ENCODE measurements at places on chromosomes 2 and 18. TPM values are rescaled to one million over a fixed set of nuclear protein-coding genes. Genes with fewer than 3 reads are reported as not detected.

Gene IL36G
- total RNA-seq: not detected

Gene KLHL29
- total RNA-seq: 1.0 TPM

- DNase-seq: no peak
Observed at GRCh38 chr2:80151248-80151647, 153.3 kb downstream of the LRRTM1 start.

Gene FKBP7
- 9.2 TPM for total RNA-seq

DNA sequence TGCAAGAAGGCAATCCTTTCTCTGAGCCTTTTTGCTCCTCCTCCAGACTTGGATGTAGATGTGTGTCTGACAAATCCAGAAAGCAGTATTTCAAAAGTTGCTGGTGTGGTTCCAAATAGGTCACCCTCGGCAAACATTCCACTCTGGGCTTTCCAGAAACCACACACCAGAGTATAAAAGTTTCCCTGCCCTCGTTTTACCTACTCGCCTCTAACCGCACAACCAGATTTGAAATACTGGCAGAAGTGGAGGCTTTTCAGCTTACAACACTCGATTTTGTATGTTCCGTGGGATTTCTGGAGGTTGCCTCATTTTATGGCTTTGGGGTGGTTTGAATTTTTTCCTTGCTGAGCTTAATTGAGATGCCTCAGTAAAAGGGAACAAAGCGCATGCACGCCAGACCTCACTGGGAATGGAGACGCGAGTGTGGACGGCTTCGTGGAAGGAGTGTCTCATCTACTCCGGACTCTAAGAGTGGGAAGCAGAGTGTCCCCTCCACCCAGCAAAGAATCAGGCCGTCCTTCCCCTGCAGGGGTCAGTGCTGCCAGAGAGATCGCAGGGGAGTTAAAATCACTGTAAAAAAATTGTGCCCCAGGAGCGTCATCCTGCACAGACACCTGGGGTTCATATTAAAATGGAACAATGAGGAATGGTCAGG, 44.0 kb upstream of the RPL31 start:
- DNase-seq: peak; percentile 42

- no peak for DNase-seq
Observed at GRCh38 chr2:30639836-30640235, 167.4 kb downstream of the CAPN13 start.

GRCh38 chr18:24731981-24732380, 271.5 kb downstream of the HRH4 start:
- no peak for DNase-seq

GRCh38 chr2:172297531-172297930, 129.9 kb upstream of the ITGA6 start:
- no peak for DNase-seq

GRCh38 chr18:23127090-23127489, 8.2 kb upstream of the CABLES1 start:
- DNase-seq: no peak
